Esophagus squamous epithelium (tissue), 5 donors: ENCODE measurements at places on chromosomes 1 and 21.

DNA sequence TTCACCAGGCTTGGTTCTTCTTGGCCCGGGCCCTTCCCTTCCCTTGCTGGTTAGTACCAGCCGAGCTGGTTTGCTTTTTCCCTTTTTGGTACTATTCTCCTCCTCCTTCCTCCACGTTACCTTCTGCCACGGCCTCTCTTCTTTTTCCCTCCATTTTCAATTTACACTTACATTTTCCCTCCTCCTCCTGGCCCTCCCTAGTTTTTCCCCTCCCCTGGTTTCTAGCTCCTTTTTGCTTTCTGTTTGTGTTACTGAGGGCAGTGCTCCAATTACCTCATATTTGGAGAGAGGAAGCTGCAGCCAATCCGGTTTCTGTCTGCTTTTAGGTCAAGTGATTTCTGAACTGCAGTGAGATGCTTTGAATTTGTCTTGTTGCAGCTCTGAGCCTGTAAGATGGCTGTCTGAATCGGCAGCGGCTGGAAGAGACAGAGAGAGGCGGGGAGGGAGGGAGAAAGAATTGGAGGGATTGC is 63.7 kb downstream of the MACF1 start:
- DNase-seq, result no peak

- no peak for DNase-seq
These were observed 4.0 kb downstream of the H3-3A start for GRCh38 chr1:226066415-226067078.

DNA sequence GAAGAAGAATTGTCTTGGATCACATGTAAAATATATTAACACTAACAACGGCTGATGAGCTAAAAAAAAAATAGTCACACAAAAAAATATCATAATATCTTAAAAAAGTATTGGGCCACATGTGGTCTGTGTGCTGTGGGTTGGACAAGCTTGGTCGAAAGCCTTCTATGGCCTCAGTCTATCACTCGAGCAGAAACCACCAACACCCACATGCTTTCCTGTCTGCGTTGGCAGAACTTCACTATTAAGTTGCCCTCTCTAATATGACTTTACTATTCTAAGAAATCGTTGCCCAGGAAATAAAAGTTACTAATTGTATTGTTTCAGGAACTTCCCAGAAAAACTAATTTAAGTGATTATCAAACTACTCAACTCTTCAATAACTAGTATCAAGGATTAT is 28.2 kb upstream of the ETS2 start:
- DNase-seq, result no peak

GRCh38 chr1:14875524-14876509 is 277.3 kb downstream of the KAZN start:
- DNase-seq, result no peak

DNA sequence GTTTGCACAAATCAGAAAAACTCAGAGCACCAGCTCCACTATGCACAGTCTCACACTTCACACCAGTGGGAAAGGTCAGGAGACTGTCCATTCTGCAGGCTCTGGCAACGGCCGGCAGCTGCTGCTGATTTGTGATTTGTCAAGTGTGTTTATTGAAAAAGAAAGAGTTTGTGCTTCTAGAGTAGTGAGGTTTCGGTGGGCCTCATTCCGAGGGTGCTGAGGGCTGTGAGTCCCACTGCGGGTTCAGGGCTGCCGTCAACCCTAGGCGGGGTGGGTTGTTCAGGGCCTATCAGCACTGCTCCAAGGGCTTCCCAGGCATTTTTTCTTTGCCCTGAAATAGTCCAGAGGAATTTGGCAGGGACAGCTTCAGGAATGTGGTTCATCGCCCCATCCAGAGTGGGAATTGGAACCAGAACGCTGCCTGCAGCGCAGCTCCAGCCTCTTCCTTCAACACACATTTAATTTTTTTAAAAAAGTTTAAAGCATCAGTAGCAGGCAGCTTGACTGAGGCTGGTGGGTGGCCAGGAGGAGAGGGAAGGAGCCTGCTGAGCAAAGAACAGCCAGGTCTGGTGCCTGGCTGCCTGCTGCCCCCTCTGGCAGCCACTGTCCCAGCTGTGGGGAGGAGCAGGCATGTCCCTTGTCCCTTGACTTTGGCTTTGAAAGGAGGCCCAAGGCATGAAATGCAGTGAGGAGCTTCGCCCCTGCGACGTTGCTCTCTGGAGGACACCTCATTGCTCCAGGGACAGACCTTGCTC is 19.7 kb downstream of the STUM start:
- DNase-seq, result no peak

DNA sequence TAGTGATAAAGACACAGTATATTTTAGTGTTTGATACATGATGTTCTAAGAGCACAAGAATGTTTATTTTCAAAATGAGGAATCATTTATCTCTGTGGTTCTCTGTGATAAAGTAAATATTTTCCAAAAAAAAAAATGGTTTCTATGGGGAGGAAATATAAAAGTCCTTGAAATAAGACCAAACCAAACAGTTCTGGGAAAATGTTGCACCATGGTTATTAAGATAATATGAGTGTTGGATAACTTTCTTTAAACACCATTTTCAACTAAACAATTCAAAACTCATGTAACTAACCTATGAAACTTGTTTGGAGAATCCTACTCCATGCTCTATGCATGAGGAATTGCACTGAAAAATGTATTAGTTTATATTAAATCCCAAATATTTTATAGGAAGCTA is 184.6 kb downstream of the KCNT2 start:
- no peak for DNase-seq

DNA sequence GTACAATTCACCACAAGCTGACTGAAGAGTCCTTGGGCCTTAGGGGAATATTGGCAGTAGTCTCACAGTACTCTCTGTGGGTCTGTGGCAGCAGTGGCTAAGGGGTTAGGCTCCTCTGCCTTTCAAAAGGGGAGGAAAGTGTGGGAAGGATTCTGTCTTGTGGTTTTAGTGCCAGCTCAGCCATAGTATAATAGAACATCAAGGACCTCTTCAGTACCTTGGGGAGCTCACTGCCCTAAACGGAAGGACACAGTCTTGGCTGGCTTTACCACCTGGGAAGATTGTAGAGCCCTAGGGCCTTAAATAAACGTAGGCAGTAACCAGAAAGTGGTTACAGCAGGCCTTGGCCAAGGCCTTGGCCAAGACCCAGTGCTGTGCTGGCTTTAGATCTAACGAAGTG is 265.7 kb downstream of the COL11A1 start:
- no peak for DNase-seq

- DNase-seq, result no peak
These were observed 38.2 kb downstream of the PTPRC start for GRCh38 chr1:198677027-198677426.

GRCh38 chr1:153494976-153495535 is 34.6 kb upstream of the S100A7 start:
- no peak for DNase-seq

- DNase-seq, result no peak
These were observed 2.4 kb downstream of the DMRTA2 start for GRCh38 chr1:50420689-50421365.

DNA sequence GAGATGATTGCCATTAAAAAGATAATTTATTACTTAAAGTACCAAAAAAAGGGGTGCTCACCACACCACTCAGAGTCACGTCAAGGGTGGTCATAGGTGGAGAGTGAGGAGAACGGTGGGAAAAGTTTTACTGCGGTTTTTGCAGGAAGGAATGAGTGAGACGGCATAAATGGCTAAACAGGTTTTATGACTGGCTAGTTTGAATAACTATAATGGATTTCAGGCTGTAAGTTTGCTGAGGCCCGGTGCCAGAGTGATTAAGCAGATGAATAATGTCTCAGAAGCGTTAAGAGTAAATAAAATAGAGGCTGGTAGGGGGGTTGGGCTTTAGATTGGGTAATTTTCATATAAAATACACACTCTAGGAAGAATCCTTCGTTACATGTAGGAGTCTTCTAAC is 1337.8 kb downstream of the AMY1C start:
- DNase-seq, result no peak
